Activated CD8-positive, alpha-beta memory T cell treated with anti-CD3 and anti-CD28 coated beads, Interleukin-2, amount 10 ng/mL, durations not matched to agents 7 days and 5 days (primary cell): ENCODE measurements at places on chromosomes 16 and 17. TPM values are rescaled to one million over a fixed set of nuclear protein-coding genes. Genes with fewer than 3 reads are reported as not detected.

OR1A2 gene
- not detected for total RNA-seq

CDH16 gene
- total RNA-seq: not detected

KCNG4 gene
- total RNA-seq: not detected

VTN gene
- total RNA-seq: 0.26 TPM

NHLRC4 gene
- total RNA-seq: 0.94 TPM

- DNase-seq: no peak
These were observed 52.6 kb downstream of the HIC1 start for GRCh38 chr17:2107506-2107905.

DNA sequence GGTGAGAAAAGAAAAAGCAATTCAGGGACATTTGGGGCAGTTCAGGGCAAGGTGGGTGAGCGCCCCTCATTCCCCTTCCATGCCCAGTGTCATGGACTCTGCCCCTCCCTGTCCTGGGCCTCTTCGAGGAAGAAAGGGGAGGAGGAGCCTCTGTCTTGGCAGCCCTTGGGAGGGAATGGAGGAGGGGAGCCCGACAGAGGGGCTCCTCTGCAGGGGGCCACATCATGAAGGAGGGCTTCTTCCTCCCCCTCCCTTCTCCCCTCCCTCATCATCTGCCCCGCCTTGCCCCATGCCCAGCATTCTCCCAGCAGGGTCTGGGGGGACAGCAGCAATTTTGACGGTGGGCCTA is 33.2 kb upstream of the TAC4 start:
- DNase-seq: no peak

DNA sequence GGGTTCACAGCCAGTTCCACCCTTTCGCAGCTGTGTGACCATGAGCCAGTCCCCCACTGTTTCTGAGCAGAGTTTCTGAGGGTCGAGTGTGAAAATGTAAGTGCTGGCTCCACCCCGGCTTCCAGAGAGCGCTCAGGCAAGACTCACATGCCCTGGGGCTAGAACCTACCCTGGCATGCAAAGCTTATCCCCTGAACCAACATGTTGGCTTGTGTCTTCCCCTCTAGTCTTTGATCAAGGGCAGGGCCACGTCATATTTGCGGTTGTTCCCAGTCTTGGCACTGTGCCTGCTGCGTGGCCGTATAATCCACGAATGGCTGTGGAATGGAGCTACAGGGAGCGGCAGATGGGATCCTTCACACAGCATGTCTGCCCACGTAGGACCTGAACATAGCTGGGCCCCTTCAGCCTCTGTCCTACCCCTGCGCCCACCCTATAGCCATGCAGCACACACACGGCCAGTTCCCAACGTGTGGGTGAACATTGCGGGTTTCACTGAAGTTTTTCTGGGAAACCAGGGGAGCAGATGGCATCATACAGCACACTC is 84.8 kb downstream of the MRM1 start:
- no peak for DNase-seq

DNA sequence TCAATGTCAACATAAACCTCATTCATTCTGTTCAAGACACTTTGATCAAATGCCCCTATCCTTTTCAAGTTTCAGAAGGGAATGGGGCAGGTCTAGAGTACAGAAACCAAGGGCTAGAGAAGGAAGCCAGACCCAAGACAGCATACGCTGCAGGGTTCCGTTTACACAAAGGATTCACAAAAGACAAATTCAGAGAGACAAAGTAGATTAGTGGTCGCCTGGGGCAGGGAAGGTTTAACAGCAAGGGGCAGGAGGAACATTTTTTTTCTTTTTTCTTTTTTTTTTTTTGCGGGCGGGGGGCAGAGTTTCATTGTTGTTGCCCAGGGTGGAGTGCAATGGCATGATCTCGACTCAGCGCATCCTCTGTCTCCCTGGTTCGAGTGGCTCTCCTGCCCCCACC is 19.9 kb upstream of the TRAP1 start:
- DNase-seq: no peak

- no peak for DNase-seq
These were observed 23.9 kb upstream of the TNS4 start for GRCh38 chr17:40525294-40525693.

GRCh38 chr17:74592087-74592990 is at the start of gene CD300LD:
CD300LD (minus strand) TSS chr17:74592283; CDS start chr17:74592202, 81 bp downstream.
- no peak for DNase-seq

DNA sequence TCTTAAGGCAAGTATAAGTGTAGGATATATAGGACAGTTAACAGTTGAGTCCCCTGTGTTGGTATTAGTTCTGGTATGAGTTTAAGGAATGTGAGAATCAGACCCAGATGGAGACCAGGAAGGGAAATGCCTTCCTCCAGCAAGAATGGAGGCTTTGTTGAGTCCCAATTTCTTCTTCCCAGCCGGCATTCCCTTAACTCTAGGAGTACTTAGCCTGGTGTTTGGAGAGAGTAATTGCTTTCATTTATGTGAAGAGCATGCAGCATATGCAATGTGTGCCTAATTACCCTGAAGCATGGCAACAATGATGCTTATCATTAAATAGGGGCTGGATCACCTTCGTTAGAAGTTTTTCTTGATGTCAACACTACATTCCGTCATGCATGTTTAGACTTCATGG is 225.9 kb upstream of the XYLT1 start:
- DNase-seq: no peak
